ENCODE measurements at places on chromosomes 7 and 10.

GRCh38 chr7:84218681-84219080 is 24.1 kb upstream of the SEMA3A start:
- no peak for DNase-seq

DNA sequence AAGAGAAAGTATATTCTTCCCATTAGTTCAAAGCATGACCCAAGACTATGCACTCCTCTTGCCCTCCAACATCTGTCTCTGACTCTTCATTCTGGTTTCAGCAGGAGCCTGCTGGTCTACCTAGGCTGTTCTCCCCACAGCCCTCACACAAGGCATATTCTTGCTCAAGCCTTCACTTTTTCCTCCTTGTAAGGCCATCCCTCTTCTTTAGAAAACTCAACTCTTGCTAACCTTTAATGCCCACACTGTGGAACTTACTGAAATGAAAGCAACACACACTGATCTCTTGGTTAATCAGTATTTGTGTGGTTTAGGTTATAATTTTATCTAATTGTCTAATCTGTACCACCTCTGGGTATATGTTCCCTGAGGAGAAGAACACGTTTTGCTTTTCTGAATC is 75.8 kb downstream of the PRKCQ start:
- no peak for DNase-seq

DNA sequence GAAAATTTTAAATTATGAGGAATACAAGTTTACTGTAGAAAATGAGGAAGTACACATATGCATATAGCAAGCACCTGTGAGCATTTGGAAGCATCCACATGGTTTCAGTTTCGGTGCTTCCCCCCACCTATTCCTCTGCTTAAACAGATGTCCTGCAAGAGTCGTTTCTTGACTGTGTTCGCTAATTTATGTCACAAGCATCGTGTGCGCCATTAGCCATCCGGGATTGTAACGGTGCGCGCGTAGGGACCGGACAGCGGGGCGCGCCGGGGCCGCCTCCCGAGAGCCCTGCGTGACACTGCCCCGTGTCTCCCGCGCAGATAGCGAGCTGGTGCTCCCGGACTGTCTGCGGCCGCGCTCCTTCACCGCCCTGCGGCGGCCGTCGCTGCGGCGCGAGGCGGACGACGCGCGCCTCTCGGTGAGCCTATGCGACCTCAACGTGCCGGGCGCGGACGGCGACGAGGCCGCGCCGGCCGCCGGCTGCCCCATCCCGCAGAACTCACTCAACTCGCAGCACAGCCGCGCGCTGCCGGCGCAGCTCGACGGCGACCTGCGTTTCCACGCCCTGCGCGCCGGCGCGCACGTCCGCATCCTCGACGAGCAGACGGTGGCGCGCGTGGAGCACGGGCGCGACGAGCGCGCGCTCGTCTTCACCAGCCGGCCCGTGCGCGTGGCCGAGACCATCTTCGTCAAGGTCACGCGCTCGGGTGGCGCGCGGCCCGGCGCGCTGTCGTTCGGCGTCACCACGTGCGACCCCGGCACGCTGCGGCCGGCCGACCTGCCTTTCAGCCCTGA is 90.9 kb downstream of the NEURL1 start:
- peak; percentile 82 for DNase-seq

DNA sequence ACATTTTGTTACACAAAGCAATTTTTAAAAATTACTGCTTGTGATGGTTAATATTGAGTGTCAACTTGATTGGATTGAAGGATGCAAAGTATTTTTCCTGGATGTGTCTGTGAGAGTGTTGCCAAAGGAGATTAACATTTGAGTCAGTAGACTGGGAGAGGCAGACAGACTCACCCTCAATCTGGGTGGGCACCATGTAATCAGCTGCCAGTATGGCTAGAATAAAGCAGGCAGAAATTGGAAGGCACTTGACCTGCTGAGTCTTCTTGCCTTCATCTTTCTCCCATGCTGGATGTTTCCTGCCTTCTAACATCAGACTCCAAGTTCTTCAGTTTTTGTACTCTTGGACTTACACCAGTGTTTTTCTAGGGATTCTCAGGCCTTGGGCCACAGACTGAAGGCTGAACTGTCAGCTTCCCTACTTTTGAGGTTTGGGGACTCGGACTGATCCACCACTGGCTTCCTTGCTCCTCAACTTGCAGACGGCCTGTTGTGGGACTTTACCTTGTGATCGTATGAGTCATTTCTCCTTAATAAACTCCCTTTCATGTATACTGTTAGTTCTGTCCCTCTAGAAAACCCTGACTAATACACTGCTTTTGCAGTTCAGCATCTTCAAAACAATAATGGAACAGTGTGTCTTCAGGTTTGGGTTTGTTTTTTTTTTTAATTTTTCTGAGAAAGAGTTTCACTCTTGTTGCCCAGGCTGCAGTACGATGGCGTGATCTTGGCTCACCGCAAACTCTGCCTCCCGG is 244.1 kb upstream of the SEMA3C start:
- DNase-seq = no peak

DNA sequence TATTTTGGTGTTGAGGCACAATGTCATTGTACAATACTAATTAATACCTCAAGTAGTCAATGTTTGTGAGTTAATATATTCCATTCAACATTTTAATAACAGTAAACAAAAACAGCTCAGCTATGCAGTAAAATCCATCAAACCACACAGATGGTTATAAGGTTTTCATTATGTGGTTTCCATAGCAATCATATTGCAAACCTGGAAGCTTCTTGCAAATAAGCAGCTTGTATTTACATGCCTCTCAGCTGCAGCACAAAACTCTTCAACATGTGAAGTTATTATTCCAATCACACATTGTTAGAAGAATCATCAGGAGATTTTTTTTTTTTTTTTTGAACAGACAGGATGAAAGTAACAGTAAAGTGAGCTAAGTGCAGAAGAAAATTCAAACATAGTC is 170.2 kb downstream of the SKAP2 start:
- DNase-seq = no peak

- peak; percentile 70 for DNase-seq
Measured at GRCh38 chr7:71735961-71736556, 604.1 kb downstream of the GALNT17 start.

- no peak for DNase-seq
Measured at GRCh38 chr7:132690174-132690573, 113.9 kb upstream of the PLXNA4 start.

- no peak for DNase-seq
Measured at GRCh38 chr10:110273474-110273873, 31.2 kb downstream of the SMNDC1 start.

DNA sequence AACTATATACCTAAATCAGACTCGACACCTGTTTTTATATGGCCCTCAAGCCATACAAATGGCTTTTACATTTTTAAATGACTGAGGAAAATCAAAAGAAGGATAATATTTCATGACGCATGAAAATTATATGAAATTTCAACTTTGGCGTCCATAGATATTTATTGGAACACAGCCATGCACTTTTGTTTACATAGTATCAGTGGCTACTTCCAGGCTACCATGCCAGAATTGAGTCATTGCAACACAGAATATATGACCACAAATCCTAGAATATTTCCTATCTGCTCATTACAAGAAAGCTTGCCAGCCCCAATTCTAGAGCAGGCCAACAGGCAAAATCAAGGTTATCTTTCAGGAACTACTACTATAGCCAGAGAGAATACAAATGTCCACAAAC is 29.3 kb downstream of the AFAP1L2 start:
- no peak for DNase-seq

GRCh38 chr7:116679500-116679899 is 7.5 kb downstream of the MET start:
- DNase-seq = no peak

DNA sequence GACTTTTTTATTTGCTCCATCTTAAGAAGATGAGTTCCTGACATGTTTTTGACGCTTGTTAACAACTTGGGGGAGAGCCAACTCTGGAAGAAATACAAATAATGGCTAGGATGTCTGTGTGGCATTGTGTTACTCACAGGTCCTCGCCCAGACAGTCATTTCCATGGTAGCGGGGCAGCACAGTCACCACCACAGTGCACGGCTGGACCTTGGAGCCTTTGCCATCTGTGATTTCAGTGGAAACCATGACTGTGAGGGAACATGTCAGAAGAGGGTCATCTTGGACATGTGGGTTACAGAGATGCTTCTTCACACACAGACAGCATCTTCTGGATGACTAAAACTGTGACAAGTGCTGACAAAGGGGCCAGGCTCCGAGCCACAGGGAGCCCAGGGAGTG is 74.5 kb downstream of the PKD1L1 start:
- no peak for DNase-seq

- no peak for DNase-seq
Measured at GRCh38 chr7:4282434-4283223, 399.5 kb upstream of the FOXK1 start.

GRCh38 chr7:154610903-154611302 is 392.0 kb downstream of the PAXIP1 start:
- no peak for DNase-seq

- DNase-seq = no peak
Measured at GRCh38 chr10:27513451-27514191, 9.5 kb downstream of the RAB18 start.

DNA sequence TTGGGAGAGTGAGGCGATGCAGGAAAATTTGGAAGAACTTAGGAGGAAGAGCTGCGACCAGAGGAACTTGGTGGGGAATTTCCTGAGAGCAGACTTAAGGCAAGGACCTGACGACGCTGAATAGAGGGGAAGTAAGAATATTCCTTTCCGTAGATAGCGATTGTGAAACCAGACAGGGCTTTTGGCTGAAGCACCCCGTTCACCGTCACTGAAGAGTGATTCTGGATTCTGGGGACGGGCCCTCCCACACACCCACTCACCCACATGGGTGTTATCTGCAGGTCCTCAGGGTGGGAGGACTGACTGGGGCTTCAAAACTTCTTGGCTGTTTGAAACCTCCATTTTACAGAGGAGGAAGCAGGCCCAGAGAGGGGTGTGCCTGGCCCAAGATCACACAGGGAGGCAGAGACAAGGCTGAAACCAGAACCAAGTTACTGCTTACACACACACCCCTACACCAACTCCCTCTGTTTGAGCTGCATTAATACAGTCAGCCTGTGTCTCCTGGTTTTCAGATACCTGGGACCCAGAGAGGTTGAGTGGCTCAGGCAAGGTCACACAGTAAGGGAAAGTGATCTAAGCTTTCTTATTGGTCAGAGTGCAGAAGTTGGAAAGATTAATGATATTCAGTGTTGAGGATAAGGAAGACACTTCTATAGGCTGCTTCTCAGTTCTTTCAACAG is 37.2 kb upstream of the CDH23 start:
- DNase-seq = no peak

DNA sequence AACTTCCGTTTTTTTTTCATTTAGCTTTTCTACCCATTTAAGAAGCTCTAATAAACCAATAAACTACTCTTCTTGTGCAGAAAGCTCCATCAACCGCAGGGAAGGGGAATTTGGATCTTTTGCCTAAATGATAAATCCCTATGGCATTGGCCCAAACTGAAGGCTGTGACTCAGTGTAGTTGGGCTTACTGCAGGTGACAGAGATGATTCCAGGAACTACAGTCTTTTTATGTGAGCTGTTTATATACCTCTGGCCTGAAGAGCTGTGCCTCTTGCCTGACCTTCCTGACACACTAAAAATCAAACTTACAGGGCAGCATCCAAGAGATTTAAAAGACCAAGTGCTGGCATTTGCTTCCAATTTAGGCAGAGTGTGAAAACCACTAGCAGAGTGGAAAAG is 25.2 kb downstream of the ABCB1 start:
- no peak for DNase-seq

DNA sequence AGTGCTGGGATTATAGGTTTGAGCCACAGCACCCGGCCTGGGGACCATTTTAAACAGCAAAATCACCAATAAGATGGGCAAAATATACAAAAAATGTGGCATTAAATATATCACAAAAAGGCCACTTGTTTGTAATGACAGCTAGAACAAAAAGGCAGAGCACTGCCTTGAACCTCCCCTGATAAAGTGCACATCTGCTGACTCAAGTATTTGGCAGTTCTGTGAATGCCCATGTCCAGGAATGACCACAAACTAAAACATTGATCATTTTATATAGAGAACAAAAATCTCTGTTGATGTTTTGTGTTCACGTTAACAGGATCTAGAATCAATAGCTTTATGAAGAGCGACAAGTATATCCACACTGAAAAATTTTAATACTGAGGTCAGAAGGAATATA is 21.5 kb downstream of the HERC4 start:
- DNase-seq = no peak

DNA sequence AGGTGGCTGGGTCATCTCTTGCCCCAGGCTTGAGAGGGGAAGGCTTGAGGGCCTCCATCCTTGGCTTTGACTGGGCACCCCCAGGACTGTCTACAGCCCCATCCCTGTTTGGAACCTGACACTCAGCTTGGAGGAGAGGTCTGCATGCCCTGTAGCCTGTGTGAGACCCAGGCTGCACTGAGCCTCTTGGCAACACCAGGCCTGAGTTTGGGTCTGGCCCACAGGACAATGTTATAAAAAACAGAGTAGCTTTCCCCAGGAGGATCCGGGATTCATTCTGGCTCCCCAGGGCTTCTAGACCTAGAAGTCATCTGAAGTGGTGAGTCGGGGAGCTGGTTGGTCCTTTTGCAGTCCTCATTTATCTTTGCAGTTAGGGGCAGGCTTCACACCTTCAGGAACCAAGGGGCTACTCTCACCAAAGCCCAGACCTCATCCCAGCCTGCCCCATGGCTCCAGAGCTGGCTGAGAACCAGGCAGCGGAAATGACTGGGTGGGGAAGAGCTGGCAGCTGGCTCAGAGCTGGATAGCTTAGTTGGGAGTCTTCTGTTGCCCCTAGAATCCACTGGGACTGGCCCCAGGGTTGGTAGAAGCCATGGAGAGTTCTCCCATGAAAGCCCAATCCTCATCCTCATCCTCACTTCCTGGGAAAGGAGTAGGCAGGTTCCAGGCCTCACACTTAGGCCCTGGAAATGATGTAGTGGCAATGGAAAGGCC is 68.8 kb downstream of the ADCYAP1R1 start:
- DNase-seq = no peak

GRCh38 chr7:33477719-33478480 is 348.5 kb downstream of the BBS9 start:
- no peak for DNase-seq

DNA sequence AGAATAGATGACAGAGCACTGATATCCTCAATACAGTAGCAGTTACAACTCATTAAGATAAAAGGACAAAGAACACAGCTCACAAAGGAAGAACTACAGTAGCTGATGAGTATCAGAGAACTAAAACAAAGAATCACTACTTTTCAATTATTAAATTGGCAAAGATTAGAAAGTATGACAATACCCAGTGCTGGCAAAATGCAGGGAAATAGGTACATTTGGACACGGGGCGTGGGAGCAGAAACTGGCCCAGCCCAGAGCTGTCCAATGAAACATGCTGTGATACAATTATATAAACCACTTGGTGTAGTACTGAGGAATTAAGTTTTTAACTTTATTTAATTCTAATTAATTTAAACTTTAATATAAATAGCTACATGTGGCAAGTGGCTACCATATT is 226.3 kb downstream of the MLLT10 start:
- DNase-seq = no peak

DNA sequence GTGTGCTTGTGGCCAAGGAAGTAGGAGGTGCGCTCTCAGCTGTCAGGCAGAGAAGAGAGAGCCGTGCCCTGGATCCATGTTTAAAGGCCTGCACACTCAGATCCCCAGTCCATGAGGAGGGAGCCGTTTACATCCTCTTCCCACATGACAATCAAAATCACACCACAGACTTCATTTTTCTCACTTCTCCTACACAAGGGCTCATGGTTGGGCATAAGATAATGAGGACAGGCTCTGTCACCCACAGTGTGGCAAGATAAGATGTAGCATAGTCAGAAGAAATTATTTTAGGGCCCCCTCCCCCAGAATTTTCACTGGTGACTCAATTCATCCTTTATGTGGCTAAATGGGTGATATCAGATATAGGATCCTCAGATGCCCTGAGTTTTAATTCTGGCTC is 35.9 kb upstream of the INHBA start:
- DNase-seq = no peak

Measured in KG1 (cell line).